ENCODE measurements at places on chromosomes 4 and X.
A peak's percentile ranks its signal among the peaks of the same experiment; 100 is the strongest.

GRCh38 chrX:68204521-68205038, 228.7 kb downstream of the OPHN1 start:
- no peaks in the 10 kb centered on the region for H3K36me3 ChIP-seq
- no peaks in the 10 kb centered on the region for H3K27me3 ChIP-seq
- no peak overlapping the region for H3K27ac ChIP-seq
- no peak overlapping the region for H3K4me3 ChIP-seq

GRCh38 chr4:89482251-89482650, 174.7 kb upstream of the GPRIN3 start:
- no peaks in the 10 kb centered on the region for H3K27me3 ChIP-seq
- peak; percentile 54 for DNase-seq

- no peak for DNase-seq
- no peaks in the 10 kb centered on the region for H3K36me3 ChIP-seq
- H3K4me3 ChIP-seq, result no peak overlapping the region
- H3K4me1 ChIP-seq, result no peaks in the 10 kb centered on the region
These were observed 27.4 kb downstream of the ATOH1 start for GRCh38 chr4:93855926-93856325.

DNA sequence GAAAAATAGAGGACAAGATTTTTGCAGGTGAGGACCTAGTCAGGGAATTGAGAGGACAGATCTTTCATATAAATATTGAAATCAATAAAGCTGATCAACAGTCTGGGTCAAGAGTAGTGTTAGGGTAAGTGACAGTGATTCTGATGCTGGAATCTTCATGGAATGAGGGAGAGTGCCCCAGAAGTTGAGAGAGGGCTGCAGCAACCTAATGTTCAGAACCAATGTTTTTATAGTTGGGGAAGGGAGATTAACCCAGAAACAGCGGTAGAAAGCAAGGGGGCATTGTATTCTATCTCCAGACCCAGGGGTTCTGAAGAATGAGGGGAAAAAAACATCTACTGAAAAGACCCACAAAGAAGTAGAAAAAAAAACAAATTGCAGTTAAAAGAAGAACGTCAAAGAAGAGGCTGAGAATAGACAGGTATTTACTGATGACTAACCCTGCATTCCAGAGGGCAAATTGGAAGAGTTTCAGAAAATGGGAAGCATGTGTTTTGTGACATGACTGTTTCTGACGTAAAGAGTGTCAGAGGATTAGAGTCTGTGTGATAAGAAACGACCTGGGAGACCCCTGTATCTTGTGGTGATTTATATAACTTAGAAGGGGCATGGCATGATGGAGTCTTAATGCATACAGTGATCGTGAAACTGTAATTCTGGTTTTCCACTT, 819.6 kb upstream of the EPHA5 start:
- H3K4me3 ChIP-seq, result no peak overlapping the region
- H3K27me3 ChIP-seq, result no peaks in the 10 kb centered on the region
- peak overlapping the region; percentile 9 for H3K27ac ChIP-seq
- peak; percentile 81 for DNase-seq
- H3K4me1 ChIP-seq, result no peaks in the 10 kb centered on the region

DNA sequence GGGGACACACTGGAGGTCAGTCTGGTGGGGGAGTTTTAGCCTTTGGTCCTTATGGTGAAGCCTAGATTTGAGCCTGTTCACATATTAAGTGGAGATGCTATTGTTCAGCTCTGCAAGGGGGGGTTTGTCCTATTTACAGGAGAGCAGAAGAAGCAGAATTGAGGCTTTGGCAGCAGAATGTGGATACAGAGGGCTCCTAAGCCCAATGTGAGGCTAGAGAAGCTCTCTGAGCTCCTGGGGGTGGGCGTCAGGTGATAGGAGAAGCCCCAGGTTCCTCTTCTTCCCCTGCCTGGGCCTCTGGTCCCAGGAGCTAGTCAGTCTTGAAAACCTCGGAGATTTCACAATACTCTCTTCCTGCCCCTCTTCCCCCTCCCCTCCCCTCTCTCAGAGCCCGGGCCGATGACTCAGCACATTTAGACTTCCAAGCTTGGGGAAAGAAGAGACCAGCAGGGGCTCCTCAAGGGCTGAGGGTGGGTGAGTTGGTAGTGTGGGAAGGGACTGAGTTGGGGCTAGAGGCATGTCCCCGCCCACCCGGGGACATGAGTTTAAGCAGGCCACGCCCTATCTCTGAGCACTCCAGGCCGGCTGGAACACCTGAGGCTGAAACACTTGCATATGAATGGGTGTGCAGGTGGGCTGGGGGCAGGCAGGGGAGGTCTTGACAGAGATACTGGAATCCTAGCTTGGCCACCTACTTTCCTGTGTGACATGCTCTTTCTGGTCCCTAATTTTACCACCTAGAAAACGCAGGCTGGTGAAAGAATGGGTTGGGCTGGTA, 3.4 kb downstream of the TFE3 start:
- DNase-seq, result peak; percentile 91
- peak overlapping the region; percentile 0 for H3K4me3 ChIP-seq
- H3K27me3 ChIP-seq, result no peaks in the 10 kb centered on the region
- peaks cover 22% of the 10 kb centered on the region for H3K36me3 ChIP-seq
- peaks cover 21% of the 10 kb centered on the region for H3K4me1 ChIP-seq
